Hepatic stellate cell (primary cell): ENCODE measurements at places on chromosomes 1 and 21.
A peak's percentile ranks its signal among the peaks of the same experiment; 100 is the strongest.

- no peak for DNase-seq
Measured at GRCh38 chr21:34615487-34615814, 538 bp upstream of the RCAN1 start.

DNA sequence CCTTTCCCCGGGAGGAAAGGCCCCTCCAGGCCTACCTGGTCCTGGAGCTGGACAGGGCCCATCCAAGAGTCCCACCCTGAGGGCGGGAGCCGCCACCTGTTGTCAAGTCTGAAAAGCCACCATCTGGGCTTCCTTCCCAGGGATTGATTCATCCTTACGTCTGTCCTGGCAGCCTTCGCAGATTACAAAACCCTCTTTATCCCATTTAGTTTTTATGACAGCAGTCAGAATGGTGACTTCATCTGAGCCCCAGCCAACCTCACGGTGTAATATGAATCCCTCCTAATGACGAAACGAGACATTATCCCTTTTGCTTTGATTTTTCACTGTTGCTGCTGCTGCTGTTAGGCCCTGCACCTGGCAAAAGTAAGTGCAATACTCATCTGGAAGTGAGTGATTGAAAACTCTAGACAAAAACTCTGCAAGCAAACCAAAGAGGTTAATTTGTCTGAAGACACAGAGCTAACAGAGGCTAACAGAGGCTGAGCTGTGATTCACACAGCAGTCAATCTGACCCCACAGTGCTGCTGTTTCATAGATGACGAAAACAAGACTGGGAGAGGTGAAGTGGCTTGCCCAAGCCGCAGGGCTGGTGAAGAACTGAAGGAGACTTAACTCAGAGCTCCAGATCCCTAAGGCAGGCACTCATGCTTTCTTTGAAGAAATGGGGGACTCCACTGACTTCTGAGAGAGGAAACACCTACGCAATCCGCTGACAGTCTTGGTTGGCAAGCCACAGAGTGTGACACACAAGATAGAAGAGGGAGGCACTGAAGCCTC lies 30.0 kb upstream of the S100A7 start:
- peak; percentile 28 for DNase-seq

- DNase-seq = no peak
Measured at GRCh38 chr1:52665006-52665941, 32.3 kb downstream of the SHISAL2A start.

DNA sequence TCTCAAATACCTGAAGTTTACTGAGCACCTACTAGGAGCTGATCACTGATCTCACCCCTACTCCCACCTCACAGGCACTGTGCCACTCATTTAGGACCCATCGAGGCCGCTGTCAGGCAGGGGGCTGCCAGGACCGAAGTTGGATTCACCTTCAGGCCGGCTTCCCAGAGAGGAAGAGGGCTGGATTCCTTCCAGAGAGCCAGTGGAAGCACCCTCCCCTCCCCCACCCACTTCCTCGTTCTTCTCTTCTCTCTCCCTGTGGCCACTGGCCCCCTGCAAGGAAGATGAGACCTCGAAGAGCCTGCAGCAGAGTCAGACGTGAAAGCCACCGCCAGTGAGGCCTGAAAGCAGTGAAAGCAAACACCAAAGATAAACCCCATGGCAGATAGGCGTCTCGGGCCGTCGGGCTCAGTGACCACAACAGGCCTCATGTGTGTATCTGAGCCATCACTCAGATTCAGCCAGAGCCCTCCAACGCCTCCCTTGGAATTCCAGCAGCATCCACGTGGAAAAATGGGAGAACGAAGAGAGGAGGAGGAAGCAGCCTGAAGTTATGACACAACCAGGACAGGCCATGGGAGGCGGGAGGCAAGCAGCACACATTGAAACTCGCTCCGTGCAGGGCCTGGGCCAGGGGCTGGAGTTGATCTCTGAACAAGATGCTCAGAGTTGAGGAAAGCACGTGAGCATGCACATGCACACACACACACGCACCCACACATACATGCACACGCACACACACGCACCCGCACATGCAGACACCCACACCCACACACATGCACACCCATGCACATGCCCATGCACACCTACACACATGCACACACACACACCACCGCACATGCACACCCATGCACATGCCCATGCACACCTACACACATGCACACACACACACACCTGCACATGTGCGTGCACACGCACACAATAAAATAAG lies 6.2 kb upstream of the AGTRAP start:
- no peak for DNase-seq

GRCh38 chr1:47780469-47780995 lies 216.7 kb downstream of the TRABD2B start:
- no peak for DNase-seq

- DNase-seq = no peak
Measured at GRCh38 chr1:13623021-13623637, 39.5 kb downstream of the PDPN start.

GRCh38 chr1:64631346-64632034 lies 113.4 kb upstream of the RAVER2 start:
- no peak for DNase-seq

DNA sequence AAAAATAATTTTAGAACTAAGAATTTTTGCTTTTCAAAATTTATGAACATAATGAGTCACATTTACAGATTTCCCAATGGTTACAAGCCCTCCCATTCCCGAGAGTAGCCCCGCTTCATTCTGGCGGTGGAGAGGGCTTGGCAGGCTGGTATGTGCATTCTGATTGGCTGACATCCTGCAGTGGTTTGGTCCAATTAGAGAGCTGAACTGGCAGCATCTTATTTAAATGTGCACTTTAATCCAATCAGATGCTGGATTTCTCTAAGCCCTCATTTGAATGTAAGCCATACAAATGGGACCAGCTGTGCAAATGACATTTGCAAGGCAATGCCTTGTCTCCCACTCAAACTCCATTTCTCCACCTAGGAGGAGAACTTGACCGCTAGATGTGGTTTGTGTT lies 18.0 kb upstream of the TRIM17 start:
- no peak for DNase-seq

GRCh38 chr21:38769191-38769780 lies 36.4 kb upstream of the ETS2 start:
- peak; percentile 70 for DNase-seq

DNA sequence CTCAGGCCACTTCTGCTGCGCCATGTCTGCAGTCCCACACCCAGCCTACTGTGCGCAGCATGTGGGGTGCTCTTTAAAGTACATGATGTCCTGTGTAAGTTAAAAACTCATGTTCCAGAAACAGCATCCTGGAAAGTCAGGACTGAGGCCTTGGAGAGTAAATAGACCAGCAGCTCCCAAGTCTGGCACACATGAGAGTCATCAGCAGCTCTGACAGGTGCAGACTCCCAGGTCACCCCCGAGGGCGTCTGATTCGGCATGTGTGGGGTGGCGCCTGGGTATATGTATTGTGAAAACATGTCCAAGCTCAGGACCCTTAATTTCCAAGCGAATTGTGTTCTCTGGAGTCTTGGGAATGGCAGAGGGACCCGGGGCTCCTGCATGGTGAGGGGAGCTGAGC lies 120.1 kb upstream of the RUNX3 start:
- DNase-seq = no peak

DNA sequence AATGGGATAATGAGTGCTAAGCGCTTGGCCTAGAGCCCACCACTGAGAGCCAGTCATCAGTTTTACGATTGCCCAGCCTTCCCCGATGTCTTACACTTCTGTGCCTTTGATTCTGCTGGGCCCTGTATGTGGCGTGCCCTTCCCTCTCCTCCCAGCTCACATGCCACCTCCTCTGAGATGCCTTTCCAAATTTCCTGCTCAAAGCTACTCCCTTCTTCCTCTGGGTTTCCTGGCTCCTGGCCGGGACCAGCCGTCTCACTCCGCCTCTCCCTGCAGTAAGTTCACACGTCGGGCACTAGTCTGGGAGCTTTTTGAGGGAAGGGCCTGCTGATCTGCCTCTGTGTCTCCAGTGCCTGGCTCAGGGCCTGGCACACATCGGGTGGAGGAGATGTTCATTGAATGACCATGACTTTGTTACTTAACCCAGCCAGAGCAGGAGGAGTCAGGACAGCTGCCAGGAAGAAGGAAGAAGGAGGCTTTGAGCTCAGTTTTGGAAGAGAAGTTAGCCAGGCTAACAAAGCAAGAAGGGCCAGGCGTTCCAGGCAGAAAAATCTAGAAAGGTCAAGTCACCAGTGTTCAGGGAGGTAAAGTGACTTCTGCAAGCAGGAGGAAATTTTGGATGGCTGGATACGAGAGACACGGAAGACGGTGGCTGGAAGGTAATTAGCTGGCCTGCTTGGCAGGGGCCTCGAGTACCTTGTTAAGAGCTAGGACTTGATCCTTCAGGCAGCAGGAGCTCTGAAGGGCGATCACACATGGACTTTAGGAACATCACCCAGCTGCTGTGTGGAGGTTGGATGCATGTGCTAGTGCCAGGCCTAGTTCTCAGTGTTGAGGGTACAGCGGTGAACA lies 63.6 kb downstream of the EPHB2 start:
- DNase-seq = no peak

DNA sequence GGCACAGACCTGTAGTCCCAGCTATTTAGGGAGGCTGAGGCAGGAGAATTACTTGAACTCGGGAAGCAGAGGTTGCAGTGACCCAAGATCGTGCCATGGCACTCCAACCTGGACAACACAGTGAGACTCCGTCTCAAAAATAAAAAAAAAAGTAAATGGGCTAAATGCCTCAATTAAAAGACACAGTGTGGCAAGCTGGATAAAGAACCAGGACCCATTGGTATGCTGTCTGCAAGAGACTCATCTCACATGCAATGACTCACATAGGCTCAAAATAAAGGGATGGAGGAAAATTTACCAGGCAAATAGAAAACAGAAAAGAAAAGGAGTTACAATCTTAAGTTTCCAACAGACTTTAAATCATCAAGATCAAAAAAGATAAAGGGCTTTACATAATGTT lies 40.3 kb downstream of the ACBD6 start:
- DNase-seq = no peak

DNA sequence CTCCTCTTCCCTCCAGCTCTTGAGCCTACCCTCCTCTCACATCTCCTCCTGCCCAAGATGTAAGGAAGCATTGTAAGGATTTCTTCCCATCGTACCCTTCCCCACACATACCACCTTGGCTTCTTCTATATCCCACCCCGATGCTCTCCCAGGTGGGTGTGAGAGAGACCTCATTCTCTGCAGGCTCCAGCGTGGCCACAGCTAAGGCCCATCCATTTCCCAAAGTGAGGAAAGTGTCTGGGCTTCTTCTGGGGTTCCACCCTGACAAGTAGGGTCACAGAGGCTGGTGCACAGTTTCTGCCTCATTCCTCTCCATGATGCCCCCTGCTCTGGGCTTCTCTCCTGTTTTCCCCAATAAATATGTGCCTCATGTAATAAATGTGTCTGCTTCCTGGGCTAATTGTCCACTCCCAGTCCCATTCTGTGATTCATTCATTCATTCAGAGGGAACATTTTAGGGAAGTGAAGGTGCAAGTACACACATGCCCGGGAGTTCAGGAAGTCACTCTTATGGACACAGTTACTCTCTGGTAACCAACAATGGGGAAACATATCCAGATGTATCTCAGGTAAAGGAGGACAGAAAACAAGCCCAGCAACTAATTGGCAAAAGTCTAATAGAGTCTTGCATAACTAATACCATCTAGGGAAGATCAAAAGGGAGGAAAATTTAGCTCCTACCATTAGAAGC lies 1.9 kb downstream of the SPRR4 start:
- no peak for DNase-seq

- no peak for DNase-seq
Measured at GRCh38 chr1:75425001-75425650, 185.8 kb downstream of the SLC44A5 start.

DNA sequence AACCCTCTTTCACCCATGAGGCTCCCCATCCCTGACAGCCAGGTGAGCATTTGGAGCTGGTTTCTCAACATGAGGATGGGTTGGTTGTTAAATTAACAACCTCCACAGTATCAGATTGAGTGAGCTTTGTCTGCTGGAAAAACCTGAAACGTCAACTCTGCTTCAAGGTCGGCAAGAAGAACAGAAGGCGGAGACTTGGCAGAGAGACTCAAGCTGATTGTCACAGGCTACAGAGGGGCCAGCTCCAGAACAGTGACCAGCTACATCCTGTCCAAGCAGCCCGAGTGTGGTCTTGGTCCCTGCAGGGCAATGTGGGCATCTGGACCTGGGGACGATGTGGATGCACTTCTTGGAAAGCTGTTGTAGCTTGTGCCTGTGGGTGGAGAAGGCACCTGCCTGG lies 36.6 kb upstream of the TMEM51 start:
- DNase-seq = no peak

DNA sequence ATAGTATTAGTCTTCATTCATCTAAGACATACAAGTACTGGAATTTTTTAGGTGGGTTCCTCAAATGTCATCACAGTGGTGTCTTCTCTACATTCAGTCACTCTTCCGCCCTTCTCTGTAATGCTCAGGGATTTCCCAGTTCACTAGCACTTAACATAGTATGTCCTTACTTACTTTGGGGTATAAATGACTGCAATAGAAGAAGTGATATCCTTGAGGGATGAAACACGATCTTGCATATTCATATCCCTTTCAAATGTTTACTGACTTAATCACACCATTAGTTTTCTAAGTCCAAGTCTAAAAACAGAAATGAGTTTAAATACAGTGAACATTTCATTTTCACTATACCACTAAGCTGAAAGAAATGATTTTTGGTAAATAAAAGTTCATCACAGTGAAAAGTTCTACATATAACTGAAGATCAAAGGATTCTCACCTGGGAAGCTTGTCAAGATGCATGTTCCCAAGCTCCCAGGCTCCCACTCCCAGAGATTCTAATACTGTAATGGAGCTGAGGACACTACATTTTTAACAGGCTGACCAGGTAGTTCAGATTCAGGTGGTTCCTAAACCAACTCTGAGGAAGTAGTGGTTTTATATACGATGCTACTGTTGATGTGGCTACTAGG lies 29.7 kb downstream of the MRPL39 start:
- DNase-seq = no peak

- no peak for DNase-seq
Measured at GRCh38 chr21:42089093-42089631, 18.0 kb downstream of the UMODL1 start.

DNA sequence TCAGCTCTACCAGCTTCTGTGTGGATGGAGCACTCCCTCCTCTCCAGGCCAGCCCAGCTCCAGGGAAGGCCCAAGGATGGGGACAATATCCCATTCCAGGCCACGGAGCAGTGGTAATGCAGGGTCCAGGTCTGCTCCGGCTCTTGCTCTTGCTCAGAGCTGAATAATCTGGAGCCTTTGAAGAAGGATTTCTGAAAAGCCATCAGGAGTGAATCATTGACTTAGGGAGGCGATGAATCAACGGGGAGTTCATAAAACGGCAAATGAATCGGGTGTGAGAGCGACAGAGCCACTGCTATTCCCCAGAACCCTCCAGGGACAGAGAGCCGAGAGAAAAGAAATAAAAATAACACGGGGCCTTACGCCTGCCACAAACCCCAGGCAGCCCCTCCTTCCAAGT lies 7.7 kb downstream of the POU3F1 start:
- no peak for DNase-seq

GRCh38 chr1:88610687-88611086 lies 73.4 kb upstream of the PKN2 start:
- DNase-seq = no peak

- DNase-seq = no peak
Measured at GRCh38 chr1:14334336-14335176, 263.9 kb upstream of the KAZN start.

GRCh38 chr1:174700775-174701174 lies 253.0 kb downstream of the GPR52 start:
- no peak for DNase-seq
